ENCODE measurements at places on chromosomes 2 and 18.
A peak's percentile ranks its signal among the peaks of the same experiment; 100 is the strongest.

DNA sequence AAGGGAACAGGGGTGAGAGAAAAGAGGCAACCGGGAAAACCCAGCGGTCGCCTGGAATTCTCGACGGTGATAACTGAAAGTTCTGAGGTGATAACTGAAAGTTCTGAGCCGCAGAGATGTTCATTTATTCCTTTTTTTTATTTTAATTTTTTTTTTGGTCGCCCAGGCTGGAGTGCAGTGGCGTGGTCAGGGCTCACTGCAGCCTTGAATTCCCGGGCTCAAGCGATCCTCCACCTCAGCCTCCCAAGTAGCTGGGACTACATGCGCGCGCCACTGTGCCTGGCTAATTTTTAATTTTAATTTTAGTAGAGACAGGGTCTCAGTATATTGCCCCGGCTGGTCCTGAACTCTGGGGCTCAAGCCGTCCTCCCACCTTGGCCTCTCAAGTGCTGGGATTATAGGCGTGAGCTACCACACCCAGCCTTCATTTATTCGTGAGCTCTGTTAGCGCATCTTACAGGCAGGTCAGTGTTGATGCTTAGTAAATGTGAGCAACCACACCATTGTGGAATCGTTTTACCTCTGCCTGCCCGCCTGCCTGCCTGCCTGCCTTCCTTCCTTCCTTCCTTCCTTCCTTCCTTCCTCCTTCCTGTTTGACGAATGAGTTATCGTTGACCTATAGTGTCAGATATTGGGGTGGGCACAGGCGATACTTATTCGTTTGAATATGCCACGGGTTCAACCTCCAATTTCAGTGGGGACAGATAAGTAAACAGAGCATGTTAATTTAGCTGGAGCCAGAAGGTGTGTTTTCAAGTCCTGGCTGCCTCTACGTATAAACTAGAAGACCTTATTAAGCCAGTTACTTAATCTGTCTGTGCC is 557 bp upstream of the E2F6 start:
- DNase-seq: no peak

DNA sequence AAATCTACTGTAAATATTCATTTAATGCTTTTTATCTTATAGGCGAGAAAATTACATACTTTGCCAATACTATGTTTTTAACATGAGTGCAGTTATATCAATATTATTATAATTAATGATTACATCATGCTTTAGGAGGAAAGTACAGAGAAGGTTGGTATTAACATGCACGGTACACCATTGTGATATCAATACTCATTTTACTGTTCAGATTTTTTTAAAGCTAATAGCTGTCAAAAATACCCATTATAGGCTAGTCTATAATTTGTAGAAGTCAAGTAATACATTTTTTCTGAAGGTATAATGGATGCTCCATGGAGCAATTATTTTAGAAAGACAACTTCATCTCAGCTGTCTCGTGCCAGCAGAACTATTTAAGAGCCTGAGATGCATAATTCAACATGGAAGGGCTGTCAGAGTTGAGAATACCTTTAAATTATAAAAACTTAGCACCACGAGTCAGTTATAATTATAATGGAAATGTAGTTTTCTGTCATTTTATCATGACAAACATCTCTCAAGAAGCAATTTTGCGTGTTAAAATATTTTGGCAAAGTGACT is 1641.7 kb upstream of the ACVR2A start:
- DNase-seq: no peak

GRCh38 chr2:98975611-98976010 is 39.6 kb upstream of the CRACDL start:
- DNase-seq: no peak

DNA sequence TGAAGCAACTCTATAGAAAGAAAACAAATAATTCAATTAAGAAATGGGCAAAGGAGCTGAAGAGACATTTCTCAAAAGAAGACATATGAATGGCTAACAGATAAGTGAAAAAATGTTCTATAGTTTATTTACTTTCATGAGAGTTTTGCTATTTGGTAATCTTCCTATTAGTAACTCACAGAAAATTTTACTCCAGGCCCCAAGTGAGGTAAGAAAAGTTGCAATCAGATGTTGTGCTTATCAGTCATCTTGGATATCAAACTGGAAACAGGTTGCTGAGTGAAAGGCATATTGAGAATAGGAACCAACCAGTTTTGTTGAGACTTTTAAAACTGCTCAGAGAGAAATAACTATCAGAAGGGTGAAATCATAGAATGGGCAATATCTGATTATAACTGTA is 1179.0 kb upstream of the ACVR2A start:
- no peak for DNase-seq

GRCh38 chr18:55038162-55038561 is 78.9 kb upstream of the CCDC68 start:
- no peak for DNase-seq

DNA sequence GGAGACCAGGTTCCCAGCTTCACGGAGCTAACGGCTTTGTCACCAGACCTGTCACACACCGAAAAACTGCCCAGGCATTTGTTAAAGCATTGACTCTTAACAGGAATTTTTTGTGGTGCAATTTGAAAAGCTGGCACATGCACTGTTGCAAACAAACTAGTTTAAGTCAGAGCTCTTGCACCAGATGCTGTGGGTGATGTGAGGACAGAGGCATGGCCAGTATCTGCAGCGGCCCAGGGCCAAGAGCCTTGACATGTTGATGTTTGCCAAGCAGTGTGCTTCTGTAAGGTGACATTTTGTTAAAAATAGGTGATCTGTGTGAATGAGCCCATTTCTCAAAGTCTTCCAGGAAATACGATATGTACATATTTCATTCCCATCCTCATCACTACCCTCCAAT is 142.5 kb downstream of the MTCL1 start:
- DNase-seq: no peak

- no peak for DNase-seq
Measured at GRCh38 chr18:23194155-23194996, 59.1 kb downstream of the CABLES1 start.

DNA sequence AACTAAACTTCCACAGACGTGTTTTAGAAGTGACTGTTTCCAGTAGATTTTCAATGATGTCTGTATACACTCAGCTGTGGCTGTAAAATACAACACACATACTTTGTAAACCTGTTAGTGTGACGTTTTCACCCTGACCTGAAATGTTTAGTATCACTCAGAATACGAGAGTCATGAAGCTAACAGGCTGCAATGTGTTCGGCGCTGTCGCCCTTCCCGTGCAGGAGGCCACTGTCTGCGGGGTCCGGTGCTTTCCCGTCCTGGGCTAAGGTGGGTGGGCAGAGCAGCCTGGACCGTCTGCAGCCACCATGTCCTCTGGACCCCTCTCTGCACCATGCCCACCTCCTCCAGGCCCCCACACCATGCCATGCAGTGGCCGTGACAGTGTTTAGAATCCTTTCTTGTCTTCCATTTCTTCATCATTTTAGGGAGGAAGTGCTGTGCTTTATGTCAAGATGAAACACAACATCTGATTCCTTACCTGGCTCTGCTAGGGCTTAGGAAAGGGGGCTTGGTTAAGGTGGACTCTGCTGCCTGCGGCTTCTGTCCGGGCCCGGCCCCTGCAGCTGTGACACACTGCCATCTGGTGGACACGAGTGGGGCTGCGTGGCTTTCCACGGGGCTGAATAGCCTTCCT is 53.8 kb upstream of the RBM44 start:
- peak; percentile 61 for DNase-seq

- DNase-seq: no peak
Measured at GRCh38 chr2:229714080-229714735, at the start of gene DNER. Gene DNER, minus strand, starts transcription at chr2:229714555. Its CDS starts 132 bp downstream, at chr2:229714423.

- DNase-seq: peak; percentile 27
Measured at GRCh38 chr2:196142825-196143224, 28.6 kb downstream of the STK17B start.
